ENCODE measurements at places on chromosomes 6 and 20.

GRCh38 chr6:109516929-109517328 is 33.9 kb upstream of the ZBTB24 start:
- DNase-seq: no peak

DNA sequence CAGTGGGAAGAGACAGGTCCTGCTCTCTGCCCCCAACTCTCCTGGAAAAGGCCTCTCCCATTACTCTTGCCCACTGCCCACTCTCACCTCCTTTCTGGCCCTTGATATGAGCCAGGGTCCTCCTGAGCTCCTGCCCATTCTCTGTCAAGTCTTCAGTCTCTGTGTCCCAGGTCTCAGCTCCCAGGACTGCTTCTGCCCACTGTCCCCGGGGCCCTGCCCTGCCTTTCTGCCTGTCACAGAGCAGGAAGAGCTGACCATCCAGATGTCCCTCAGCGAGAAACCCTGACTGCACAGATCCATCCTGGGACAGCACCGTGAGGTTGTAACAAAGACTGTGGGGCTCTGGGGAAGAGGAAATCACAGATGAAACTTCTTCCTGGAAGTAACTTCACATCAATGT is 22.2 kb downstream of the HLA-F start:
- DNase-seq: no peak

DNA sequence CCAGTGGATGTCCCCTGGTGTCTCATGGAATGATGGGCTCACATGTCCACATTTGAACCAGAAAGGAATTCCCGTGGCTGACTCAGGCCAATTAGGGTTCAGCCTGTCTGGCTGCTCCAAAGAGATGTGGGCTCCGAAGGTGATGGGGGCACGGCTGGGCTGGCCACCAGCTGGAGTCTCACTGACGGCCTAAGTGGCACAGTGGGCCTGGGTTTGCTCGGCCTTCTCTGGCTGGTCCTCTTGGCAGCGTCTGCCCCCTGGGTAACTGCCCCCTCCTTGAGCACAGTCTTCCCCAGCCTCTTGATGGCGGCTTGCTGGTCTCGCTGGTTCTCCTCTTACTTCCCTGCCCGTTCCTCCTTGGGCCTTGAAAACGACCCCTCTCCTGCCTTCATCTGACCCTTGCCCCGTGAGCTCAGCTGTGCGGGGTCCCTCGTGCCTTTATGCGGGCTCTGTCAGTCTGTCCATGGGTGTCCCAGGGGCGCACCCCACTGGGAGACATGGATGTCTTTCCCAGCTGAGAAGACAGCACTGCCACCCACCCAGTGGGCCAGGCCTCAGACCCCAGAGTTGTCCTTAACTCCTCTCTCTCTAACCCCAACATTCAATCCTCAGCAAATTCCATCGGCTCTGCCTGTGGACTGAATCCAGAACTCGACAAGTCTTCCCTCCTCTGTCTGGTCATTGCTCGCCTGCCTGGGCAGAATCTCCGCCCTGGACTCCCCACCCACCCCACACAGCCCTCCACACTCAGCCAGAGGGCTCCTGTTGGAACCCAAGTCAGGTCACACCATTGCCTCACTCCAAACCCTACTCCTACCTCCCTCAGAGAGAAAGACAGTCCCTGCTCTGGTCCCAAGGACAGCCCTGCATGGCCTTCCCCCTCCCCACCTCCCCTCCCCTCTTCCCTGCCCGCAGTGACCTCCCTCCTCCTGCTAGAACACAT is 78.7 kb downstream of the CEBPB start:
- no peak for DNase-seq

- no peak for DNase-seq
These were observed 27.8 kb downstream of the CASS4 start for GRCh38 chr20:56439771-56440291.

DNA sequence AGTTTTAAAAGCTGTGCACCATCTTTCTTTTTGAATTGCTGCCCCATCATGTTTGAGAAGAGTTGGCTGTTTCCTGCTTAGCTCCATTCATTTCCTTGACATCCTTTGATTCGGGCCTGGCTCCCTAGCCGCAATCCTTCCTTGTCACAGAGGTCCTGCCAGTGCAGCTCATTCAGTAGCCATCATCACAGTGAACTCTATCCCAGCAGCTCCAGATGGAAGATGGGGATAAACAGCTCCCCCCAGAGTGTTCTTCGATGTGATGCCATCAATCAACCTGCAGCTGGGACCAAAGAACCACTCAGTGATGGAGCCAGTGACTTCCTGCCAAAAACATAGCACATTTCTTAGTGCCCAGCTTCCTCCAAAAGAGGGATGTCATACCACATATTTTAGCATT is 158.8 kb downstream of the FRK start:
- DNase-seq: no peak

DNA sequence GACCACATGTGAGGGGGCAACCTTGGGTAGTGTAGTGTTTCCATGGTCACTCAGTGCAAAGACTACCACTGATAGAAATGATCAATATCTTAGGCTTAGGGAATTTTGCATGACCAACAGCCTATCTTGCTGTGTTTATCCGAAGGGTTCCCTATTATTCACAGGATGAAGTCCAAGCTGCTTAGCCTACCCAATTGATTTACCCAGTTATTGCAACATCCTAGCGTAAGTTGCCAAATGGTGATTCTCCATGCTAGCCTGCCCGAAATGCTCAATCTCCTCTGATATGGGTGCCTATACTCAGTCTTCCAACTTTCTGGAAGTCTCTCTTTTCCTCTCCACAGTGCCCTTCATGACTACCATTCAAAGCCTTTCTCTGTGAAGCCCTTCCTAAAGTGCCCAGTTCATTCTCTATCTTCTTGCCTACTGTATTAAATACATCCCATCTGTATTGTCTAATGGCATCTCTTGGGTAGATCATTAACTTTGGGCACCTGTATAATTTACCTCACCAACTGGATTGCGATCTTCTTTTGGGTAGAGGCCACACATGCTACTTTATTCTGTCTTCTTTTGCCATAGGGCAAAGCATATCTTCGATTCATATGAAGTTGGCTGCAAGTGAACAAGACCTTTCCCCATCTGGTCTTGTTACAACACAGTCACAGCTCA is 240.5 kb downstream of the CLIC5 start:
- no peak for DNase-seq

DNA sequence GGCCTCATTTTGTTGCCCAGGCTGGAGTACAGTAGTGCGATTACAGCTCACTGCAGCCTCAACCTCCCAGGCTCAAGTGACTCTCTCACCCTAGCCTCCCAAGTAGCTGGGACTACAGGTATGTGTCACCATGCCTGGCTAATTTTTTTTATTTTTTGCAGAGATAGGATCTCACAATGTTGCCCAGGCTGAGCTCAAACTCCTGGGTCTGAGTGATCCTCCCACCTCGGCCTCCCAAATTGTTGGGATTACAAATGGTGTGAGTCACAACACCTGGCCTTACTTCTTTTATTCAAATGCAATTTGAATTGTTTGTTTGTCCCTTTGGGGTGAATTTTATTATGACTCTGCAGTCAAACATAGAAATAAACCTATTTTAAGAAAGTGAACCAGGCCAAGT is 131.7 kb upstream of the SLC22A16 start:
- no peak for DNase-seq

DNA sequence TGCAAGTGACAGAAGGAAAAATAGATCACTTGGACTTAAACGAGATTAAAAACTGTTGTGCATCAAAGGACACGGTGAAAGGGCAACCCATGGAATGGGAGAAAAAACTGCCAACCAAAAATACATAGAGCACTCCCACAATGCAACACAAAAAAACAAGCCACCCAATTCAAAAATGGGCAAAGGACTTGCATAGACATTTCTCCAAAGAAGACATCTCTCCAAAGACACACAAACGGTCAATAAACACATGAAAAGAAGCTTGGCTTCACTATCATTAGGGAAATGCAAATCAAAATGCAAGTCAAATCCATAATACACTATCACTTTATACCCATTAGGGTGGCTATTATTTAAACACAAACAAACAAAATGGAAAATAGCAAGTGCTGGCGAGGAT is 45.0 kb downstream of the PXDC1 start:
- DNase-seq: no peak

DNA sequence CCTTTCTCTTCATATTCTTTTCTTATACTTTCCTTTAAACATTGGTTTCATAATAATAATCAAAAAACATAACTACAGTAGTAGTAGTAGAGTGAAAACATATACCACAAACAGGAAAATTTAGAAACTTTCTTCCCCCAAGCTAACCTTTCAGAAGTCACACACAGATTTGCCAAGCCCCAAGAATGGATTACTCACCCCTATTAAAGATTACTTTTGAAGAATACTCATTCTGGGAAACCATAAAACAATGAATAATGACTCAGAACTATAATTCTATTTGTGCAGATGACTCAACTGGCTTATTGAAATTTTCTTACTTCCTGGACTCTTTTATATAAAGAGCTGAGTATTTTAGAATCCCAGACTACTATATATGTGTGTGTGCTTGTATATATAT is 119.4 kb upstream of the GJE1 start:
- no peak for DNase-seq

DNA sequence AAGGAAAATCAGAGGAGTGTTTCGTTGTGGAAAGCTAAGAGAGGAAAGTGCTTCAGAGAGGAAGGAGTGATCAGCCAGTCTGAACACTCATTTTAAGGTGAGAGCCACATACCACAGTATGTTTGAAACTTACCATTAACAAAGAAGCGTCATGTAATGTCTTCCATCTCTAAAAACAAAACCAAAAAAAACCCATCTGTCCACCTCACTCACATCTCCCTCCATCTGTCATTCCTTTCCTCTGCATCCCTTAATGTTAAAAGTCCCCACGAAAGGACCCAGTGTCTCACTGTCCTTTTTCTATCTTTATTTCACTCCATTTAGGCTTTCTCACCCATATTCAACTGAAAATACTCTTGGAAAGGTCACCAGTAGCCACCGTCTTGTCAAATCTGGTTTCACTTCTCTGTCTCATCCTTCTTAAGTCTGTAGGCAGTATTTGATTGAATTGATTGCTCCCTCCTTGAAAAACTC is 59.4 kb upstream of the GNRH2 start:
- DNase-seq: no peak

DNA sequence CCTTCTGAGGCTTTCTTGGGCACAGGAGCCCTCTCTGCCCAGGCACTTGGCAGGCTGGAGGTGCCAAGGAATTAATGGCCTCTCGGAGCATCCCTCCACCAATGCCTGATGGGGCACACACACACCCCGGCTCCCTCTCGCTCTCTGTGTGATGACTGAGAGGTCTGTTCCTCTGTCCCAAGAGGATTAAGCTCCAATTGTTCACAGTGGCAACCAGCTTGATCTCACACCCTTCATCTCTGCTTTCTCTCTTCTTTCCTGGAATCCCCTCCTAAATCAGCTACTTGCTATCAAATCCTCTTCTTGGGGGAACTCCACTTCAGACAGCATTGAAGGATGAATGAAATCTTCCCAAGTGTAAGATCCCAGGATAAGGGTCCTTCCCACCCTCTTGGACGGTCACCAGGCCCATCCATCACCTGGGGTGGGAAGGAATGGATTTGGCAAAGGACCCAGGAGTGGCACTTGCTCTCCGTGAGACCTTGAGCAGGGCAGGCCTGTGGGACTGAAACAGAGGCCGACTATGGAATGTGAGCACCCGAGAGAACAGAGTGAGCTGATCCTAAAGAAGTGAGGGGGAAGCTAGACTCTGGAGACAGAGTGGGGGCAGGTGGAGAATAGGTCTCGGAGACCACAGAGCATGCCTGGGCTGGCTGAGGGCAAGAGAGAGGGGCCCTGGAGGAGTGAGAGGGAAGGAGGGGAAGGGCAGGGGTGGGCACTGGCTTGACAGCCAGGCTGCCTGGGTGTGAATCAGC is 93.6 kb downstream of the GRM4 start:
- DNase-seq: no peak

GRCh38 chr20:61978491-61978890 is 87.2 kb downstream of the TAF4 start:
- no peak for DNase-seq

DNA sequence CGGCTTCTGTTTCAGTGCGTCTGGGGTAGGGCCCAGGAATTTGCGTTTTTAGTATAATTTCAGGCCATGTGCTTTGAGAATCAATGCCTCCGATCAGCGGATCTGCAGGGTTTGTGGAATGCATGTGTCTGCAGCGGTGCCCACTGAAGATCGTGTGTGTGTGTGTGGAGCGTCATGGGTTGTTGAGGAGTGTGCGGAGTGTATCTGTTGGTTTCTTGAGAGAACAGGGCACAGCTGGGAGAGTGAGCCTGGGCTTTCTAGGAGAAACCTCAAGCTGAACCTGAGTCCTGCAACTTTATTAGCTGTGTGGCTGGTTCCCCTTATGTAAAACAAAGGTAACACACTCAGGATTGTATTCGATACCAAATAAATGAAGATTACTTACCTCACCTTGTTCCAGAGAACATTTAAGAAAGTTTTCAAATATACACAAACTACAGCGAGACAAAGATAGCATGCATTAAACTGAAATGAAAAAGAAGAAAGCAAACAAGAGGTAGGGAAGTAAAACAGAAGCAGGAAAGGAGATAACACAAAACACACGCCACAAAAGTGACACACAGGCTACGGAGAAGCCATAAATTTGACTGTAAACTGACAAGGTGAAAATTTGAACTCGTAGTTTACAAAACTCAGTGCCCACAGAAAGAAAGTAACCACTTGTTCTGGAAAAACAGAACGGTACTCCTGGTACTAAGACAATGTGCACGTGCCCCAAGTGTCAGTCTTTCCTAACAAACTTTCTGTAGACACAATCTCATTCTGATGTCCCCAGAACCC is 28.8 kb downstream of the PDE10A start:
- DNase-seq: no peak

- no peak for DNase-seq
These were observed 47.3 kb downstream of the ITCH start for GRCh38 chr20:34410336-34410735.

DNA sequence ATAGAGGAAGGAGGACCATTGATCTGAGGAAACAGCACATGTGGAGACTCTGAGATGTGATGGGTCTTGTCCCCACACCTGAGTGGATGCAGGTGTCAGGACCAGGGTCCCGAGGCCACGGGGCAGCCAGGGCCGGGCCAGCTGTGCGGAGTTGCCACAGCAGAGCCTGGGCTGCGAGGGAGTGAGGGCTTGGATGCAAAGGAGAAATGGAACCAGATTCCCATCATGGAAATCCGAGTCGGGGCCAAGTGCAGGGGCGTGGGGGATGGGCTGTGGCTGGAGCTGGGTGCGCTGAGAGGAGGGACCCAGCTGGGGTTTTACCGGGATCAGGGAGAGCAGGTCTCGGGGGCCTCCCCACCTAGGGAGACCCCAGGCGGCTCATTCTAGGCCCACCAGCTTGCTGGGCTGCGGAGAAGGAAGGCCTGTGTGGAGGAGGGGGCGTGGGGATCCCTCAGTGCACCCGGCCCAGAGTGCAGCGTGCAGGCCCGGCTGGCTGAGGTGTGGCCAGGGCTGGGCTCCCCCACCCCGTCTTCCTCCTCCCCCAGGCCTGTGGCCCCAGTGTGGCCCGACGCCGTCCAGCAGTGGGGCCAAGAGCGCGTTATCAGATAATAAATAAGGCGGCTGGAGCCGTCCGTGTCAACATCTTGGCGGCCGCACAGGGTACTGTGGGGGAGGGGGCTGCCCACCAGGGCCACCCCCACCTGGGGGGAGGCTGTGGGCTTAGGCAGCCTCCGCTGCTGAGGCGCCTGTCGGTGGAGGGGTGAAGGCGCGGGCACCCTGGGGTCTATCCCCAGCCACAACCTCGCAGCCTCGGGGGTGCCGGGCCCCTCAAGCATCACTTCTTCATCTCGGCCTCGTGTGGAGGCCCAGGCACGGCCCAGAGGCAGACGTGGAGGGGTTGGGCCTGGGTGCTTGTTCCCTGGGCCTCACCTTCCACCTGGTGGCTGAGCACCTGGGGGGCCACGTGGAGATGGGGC is 17.2 kb downstream of the GATA5 start:
- no peak for DNase-seq

Measured in LNCaP clone FGC (cell line).